CD4-positive, alpha-beta T cell (primary cell): ENCODE measurements at places on chromosomes 12 and 14. TPM values are rescaled to one million over a fixed set of nuclear protein-coding genes. Genes with fewer than 3 reads are reported as not detected.

DNA sequence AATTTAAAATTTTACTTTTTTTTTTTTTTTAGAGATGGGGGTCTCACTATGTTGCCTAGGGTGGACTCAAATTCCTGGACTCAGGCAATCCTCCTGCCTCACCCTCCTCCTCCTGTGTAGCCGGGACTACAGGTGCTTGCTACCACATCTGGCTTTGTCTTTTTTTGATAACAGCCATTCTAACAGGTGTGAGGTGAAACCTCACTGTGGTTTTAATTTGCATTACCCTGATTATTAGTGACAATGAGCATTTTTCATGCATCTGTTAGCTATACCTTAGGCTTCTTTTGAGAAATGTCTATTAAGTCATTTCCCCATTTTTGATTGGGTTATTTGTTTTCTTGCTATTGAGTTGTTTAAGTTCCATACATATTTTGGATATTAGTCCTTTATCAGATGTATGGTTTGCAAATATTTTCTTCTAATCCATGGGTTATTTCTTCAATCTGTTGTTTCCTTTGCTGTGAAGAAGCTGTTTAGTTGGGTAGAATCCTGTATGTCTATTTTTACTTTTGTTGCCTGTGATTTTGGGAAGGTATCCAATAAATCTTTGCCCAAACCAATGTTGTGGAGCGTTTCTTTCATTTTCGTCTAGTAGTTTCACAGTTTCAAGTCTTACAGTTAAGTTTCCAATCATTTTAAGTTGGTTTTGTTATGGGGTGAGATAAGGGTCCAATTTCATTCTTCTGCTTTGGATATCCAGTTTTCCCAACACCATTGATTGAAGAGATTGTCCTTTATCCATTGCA, 86.1 kb downstream of the MYF5 start:
- no peak overlapping the region for H3K4me3 ChIP-seq
- H3K4me1 ChIP-seq = no peaks in the 10 kb centered on the region
- H3K27me3 ChIP-seq = no peaks in the 10 kb centered on the region
- DNase-seq = no peak

- no peak overlapping the region for H3K4me3 ChIP-seq
- no peak overlapping the region for H3K27ac ChIP-seq
- H3K4me1 ChIP-seq = no peaks in the 10 kb centered on the region
- peak; percentile 57 for DNase-seq
- no peaks in the 10 kb centered on the region for H3K27me3 ChIP-seq
Observed at GRCh38 chr14:106436310-106436905, 910.0 kb downstream of the TMEM121 start.

GRCh38 chr12:46523446-46523845, 150.9 kb upstream of the SLC38A2 start:
- H3K4me1 ChIP-seq = peaks cover 21% of the 10 kb centered on the region
- no peaks in the 10 kb centered on the region for H3K36me3 ChIP-seq
- peak overlapping the region; percentile 32 for H3K4me3 ChIP-seq
- peak overlapping the region; percentile 31 for H3K27ac ChIP-seq

Gene MYH6
- total RNA-seq = not detected

- no peak for DNase-seq
- no peak overlapping the region for H3K4me3 ChIP-seq
- no peaks in the 10 kb centered on the region for H3K36me3 ChIP-seq
- no peaks in the 10 kb centered on the region for H3K27me3 ChIP-seq
Observed at GRCh38 chr14:54348001-54348611, 48.7 kb upstream of the CDKN3 start.

DNA sequence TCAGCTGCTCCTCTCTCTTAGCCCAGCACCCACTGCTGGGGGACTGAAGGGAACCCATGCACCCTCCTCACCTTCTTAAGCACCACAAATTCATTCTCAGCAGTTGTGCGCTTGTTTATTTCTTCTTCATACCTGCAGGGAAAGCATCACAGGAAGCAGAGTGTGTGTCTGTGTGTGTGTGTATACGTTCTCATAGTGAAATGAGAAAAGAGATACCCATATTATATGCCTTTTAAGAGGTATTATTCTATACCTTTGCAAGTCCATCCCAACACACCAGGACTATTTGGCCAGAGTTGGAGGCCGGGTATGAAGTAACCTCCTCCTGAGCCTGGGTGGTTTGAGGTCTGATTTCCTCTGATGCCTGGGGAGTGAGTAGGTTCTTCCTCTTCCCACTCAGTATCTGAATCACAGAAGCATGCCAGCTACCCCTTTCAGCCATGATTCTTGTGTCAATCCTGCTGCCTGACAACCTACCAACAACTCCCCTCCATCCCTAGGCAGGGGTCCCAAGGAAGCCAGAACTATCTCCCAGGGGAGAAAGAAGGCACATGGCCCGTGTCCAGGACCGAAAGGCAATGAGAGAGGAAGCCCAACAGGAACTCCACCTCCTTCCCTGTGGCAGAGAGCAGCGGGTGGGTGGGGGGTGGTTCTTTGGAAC, 3.0 kb downstream of the KRT73 start:
- peaks cover 89% of the 10 kb centered on the region for H3K4me1 ChIP-seq
- H3K27me3 ChIP-seq = no peaks in the 10 kb centered on the region
- DNase-seq = no peak
- H3K4me3 ChIP-seq = no peak overlapping the region

- no peaks in the 10 kb centered on the region for H3K27me3 ChIP-seq
- no peak overlapping the region for H3K27ac ChIP-seq
- H3K4me3 ChIP-seq = no peak overlapping the region
Observed at GRCh38 chr14:49550286-49551184, 35.6 kb downstream of the RPS29 start.

GRCh38 chr12:130540376-130540775, 175.7 kb downstream of the RIMBP2 start:
- no peak overlapping the region for H3K4me3 ChIP-seq
- no peaks in the 10 kb centered on the region for H3K4me1 ChIP-seq
- no peak for DNase-seq
- H3K27me3 ChIP-seq = no peaks in the 10 kb centered on the region

Gene SYCP3
- total RNA-seq = 0.34 TPM

DNA sequence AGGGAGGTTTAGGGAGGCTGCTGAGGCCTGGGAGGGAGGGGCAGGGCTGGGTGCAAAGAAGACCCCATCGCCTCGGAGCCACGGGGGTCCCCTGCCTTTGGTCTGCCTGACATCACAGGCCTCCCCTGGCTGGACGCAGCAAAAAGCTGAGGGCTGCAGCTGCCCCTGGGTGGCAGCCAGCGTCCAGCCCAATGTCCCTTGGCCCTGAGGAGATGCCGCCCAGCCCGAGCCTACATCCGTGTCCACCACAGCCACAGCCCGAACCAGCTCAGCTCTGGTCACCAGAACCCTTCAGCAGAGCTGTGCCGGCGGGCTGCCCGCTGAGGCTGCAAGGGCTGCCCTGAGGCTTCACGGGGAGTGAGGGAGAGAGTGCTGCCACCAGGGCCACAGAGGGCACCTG, 1.9 kb downstream of the NUDT14 start:
- no peaks in the 10 kb centered on the region for H3K27me3 ChIP-seq
- peaks cover 62% of the 10 kb centered on the region for H3K4me1 ChIP-seq
- no peaks in the 10 kb centered on the region for H3K36me3 ChIP-seq
- no peak overlapping the region for H3K27ac ChIP-seq
- DNase-seq = no peak

DNA sequence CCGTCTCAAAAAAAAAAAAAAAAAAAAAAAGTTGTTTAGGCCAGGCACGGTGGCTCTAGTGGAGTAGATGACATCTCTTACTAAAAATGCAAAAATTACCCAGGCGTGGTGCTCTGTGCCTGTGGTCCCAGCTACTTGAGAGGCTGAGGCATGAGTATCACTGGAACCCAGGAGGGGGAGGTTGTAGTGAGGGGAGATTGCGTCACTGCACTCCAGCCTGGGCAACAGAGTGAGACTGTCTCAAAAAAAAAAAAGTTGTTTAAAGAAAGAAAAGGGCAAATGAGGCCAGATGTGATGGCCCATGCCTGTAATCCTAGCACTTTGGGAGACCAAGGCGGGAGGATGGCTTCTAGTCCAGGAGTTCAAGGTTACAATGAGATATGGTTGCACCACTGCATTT, 36.6 kb upstream of the SPPL3 start:
- no peak for DNase-seq
- H3K27ac ChIP-seq = no peak overlapping the region
- H3K4me1 ChIP-seq = no peaks in the 10 kb centered on the region
- no peaks in the 10 kb centered on the region for H3K27me3 ChIP-seq
- H3K36me3 ChIP-seq = no peaks in the 10 kb centered on the region

Gene PTHLH
- total RNA-seq = not detected

- H3K4me1 ChIP-seq = peaks cover 14% of the 10 kb centered on the region
- no peak for DNase-seq
- peaks cover 18% of the 10 kb centered on the region for H3K27me3 ChIP-seq
Observed at GRCh38 chr12:32402946-32403345, 3.6 kb downstream of the FGD4 start.

Gene VIPAS39
- total RNA-seq = 7.6 TPM

- DNase-seq = no peak
- H3K27ac ChIP-seq = no peak overlapping the region
- H3K4me1 ChIP-seq = no peaks in the 10 kb centered on the region
- H3K27me3 ChIP-seq = no peaks in the 10 kb centered on the region
Observed at GRCh38 chr14:52185178-52185577, 82.3 kb upstream of the PTGDR start.

DNA sequence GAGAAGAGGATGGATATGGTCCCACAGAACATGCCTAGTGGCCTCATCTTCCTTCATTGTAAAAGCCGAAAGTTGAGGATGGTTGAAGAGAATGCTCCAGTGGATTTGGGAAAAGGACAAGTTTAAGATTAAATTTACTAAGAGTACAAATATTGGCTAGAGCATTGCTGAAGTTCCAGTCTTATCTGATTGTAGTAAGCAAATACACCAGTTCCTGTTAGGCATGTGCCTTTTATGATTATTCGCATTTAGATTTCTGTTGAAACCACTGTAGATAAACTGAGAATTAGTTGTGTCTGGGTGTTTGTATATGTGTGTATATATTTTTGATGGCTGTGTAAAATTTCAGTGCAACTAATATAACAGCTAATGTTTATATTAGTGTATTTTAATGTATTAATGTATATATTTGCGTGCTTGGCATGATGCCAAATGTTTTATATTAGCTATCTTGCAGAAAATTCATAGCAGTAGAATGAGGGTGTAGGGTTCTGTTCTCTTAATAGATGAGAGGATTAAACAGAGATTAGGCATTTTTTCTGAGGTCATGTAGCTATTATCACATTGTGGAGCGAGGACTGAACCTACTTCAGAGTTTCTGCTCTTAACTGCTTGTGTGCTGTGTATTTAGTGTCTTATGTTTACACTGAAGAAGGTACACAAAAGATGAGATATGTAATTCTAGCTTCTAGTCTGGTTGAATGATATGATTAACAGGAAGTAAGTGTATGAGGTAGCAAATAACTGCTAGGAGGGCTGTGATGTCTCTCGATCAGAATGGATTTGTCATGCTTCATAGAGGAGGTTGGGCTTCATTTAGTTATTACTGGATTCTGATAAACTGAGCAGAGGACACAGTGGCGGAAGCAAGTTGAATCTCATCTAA, 21.1 kb downstream of the FKBP3 start:
- no peak overlapping the region for H3K4me3 ChIP-seq
- H3K27ac ChIP-seq = no peak overlapping the region
- H3K36me3 ChIP-seq = peaks cover 68% of the 10 kb centered on the region
- DNase-seq = no peak
- no peaks in the 10 kb centered on the region for H3K27me3 ChIP-seq
- H3K4me1 ChIP-seq = no peaks in the 10 kb centered on the region

DNA sequence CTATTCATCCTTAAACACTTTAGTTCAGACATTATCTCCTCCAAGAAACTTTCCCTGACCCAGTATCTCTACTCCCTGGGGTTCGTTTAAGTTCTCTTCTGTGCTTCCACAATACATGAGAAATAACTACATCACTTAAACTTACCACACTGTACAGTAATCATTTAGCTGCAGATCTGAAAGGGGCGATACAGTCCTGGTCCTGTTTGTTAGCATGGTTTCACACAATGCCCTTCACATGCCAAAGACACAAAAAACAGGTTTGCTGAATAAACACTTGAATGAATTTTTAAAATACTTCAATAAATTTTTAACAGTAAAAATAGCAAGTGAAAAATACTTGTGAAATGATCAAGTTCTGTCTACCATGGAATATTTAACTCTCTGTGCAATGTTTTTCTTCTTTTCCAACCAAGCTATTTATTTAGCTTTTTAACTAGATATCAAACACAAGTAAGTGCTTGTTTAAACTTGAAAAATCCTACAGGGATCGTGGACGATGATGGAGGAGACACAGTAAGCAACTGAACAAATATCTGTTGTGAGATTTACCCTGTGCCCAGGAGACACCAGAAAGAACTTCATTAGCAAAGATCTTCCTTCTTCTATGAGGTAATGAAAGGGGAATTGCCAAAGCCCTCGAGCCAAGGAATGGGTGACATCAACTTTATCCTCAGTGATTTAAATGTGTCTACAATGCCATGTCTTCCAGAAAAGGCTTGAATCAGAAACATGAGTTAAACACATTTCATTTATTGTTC, 255.6 kb upstream of the GRIP1 start:
- no peaks in the 10 kb centered on the region for H3K27me3 ChIP-seq
- no peaks in the 10 kb centered on the region for H3K36me3 ChIP-seq
- no peak overlapping the region for H3K27ac ChIP-seq
- DNase-seq = no peak
- no peak overlapping the region for H3K4me3 ChIP-seq
